ENCODE measurements at places on chromosomes 1 and 21.

GRCh38 chr1:185062710-185063370, 17.5 kb downstream of the RNF2 start:
- DNase-seq, result no peak

DNA sequence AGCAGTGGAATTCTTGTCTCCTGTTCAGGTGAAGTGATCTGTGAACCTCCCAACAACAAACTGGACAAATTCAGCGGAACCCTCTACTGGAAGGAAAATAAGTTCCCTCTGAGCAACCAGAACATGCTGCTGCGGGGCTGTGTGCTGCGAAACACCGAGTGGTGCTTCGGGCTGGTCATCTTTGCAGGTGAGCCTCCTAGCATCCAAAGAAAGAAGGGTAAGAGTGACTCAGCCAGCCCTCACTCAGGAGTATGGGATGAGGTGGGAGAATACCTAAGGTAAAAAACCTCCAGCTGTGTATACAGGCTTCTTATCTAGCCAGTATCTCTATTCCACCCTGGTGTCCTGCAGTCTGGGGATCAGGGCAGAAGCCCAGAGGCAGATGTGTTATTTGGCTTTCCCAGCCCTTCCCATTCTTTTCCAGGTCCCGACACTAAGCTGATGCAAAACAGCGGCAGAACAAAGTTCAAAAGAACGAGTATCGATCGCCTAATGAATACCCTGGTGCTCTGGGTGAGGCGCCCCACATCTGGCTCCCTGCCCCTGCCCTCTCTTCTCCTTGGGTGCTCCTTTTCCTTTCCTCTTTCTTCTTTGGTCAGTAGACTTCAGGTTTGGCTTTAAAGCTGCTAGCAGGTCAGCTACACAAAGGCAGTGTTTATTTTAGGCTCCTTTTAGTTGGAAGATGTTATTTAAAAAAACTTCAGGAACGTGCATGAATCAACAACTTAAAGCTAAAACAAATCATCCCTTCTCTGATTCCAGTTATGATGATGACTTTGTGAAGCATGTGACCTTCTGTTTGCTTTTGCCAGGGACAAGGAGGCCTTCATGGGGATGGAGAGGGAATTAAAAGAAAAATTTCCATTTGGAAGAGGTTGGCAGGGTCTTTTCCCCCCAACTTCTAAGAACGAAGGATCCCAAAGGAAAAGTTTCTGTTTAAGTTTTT, 9.0 kb downstream of the ATP8B2 start:
- DNase-seq, result no peak

- DNase-seq, result no peak
Measured at GRCh38 chr1:80155371-80155770, 1148.8 kb upstream of the ADGRL4 start.

GRCh38 chr1:98704474-98704873, 43.0 kb downstream of the SNX7 start:
- no peak for DNase-seq

DNA sequence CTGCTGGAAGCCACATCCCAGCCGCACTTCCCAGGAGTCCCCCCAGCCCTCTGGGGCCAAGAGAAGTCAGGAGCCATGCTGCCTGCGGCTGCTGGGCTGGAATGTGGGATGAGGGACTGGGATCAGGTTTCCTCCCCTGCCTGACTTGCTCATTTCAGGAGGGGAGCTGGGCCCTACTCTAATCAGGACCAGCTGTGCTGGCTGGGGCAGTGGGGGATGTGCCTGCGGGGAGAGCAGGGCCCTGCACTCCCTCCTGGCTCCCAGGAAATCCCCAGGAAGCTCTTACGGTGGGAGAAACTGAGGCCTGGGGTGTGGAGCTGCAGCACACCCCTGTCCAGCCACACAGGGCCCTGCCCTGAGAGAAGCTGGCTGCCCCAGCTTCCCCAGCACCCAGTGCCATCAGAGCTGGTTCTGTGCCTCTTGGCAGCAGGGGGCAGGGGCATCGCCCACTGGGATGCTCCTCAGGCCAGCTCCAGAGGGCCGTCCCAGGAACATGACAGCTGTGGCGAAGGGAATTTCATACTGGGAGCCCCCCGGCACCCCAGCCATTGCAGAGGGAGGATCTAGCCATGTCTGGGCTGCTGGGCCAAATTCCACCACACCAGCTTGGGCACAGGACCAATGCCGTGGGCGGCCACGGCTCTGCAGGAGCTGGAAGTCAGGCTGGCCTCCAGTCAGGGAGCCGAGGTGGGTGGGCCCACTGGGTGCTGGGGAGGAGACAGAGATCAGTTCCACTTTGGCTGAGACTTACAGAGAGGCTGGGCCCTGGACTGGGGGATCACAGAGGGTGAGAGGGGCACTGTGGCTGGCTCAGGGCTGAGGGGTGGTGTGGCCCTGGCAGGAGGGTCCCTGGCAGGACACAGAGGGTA, 21.3 kb upstream of the PRSS38 start:
- no peak for DNase-seq

DNA sequence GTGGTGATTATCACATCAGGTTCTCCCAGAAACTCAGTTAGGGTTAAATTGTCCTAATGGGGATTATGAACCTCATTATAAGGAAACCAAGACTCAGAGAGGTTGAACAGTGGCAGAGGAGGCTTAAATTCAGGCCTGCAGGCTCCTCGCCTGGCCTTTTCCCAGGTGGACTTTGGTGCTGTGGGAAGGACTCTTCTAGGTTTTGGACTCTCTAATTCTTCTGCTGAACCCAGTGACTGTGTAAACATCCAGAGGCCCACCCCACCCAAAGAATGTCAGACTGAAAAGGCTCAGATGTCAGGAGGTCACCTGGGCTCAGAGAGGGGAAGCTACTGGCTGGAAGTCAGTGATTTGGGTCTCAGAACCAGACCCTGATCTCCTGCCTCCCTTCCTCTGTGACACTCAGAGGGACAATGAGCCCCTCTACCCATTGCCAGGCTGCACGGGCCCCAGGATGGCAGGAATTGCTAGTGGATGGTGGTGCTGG, 2.5 kb downstream of the ZNF362 start:
- no peak for DNase-seq

- no peak for DNase-seq
Measured at GRCh38 chr1:41789661-41790330, 128.9 kb downstream of the HIVEP3 start.

Measured in effector memory CD4-positive, alpha-beta T cell (primary cell).